ENCODE measurements at places on chromosomes 12 and 14.
A peak's percentile ranks its signal among the peaks of the same experiment; 100 is the strongest.

GRCh38 chr12:72304751-72305150 lies 32.6 kb downstream of the TRHDE start:
- no peak for DNase-seq

DNA sequence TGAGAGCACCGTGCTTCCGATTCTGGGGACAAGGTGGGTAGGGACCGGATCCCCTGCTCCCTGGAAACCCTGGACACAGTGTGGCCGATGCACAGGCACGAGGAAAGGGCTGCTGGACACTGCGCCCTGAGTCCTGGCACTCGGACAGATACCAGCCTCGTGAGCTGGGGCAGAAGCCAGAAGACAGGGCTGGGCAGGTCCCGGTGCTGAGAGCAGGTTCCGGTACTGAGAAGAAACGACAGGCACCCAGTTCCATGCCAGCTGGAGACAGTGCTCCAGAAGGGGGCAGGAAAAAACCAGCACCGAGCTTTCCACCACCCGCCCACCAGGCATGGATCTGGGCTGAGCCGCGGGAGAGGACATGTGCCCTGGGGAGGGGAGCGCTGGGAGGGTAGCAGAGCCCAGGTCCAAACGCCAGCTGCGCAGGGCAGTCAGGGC lies 6.5 kb downstream of the XRCC3 start:
- no peak for DNase-seq

DNA sequence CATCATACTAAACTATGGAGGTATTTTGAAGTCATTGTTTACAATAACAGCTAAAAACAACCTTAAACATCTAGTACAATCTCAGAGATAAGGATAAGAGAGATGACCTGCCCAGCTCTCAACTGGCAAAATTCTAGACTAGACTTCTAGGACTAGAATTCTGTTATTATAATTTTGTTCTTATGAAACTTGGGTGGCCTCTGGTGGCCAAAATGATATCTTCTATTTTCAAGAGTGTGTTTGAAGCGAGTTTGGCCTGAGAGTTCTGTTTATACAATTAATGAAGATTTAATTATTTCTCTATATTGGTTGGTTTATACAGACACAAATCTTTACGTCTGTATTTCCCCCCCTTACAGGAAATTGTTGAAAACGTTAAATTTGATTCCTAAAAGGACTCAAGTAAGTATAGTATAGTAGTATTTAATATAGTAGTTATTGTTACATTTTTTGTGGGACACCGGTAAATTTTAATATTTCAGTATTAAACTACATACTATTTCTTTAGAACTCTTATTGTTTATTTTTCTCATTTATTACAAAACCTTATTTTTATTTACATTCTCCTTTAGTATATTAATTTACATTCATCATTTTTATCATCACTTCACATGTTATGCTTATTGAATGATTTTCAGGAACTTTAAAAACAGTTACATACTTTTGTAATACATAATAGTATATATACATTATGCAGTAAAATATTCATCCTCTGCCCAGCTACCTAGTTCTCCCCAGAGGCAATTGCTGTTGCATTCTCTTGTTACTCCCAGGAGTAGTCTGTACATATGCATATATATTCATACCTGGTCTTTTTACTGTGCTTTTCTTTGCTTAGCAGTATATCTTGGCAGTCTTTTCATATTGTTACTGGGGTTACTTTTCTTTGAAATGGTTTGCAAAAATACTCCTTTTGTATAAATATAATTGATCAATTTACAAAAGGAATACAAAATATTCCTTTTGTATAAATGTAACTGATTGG lies 6.6 kb downstream of the PPHLN1 start:
- peak; percentile 58 for DNase-seq

DNA sequence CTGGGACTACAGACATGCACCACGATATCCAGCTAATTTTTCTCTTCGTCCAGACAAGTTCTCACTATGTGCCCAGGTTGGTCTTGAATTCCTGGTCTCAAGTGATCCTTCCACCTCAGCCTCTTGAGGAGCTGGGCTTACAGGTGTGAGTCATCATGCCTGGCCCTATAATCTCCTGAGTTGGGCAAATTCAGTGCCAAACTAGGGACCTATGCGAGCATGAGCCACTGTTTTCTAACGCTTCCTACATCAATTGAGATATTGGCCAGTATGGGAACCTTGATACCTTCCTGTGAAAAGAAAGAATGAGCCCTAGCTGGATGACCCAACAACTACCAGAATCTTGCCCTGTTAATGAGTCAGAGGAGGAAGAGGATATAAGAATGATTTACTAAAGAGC lies 585.2 kb downstream of the C12orf50 start:
- no peak for DNase-seq
